ENCODE measurements at places on chromosomes 2 and 18.

DNA sequence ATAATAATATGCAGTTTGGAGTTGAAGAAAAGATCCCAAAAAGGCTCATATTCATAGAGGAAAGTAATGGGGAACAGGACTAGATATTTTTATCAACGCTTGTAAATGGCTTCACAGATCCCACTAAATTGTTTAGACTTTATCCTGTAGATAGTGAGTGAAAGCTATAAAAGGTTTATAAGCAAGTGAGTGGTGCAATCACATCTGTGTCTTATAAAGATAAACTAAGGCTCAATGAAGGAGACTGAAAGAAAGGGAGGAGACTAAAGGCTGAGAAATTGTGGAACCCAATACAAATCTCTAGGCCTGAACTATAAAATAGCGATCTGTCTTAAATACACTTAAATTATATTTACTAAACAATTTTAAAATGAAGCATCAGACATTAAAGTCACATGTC is 7.7 kb downstream of the SP3 start:
- no peak for DNase-seq

- no peak for DNase-seq
Observed at GRCh38 chr2:15990151-15991101, 50.1 kb downstream of the MYCN start.

DNA sequence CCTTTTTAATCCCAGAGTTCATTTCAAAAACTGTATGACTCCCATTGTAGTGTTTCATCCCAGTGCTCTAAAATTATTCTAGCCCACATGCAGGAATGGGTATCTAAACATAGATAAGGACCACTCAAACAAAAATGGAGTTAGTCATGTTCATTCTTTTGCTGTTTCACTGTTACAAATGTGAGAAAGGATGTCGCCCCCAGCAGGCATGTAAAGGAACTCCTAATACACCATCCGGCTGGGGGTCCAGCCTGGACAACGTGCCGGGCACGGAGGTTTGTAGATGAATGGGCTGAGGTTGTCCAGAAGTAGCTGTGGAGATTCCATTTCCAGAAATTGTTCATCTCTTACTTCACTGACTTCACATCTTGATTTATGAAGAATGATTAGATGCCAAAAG is 101.9 kb upstream of the RAB12 start:
- DNase-seq: no peak

DNA sequence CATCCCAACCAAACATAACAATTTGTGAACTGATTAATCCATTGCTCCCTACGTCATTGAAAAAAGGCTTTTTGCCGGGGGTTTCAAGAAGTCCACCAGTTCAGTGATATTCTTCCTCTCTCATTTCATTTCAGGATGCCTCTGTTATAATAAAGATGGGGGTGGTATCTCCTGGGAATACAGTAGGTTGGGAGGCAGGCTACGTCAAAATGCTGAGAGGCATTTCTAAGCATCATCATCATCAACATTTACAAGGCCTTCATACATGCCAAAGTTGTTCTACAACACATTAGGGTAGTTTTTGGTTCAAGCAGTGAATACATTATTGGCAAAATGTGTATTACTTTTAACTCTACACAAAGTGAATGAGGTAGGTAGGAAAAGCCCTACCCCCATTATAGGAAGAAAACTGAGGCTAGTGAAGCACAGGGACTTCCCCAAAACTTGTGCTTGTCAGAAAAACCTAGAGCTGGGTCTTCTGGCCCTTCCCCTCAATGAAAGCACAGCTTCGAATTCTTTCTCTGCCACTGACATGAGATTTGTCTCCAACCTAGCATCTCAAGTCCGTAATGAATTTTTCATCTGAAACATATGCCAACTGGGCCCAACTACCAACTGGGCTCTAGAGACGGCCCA is 11.3 kb downstream of the OSR1 start:
- no peak for DNase-seq

- DNase-seq: no peak
Observed at GRCh38 chr2:238695538-238695937, 152.3 kb upstream of the TWIST2 start.

DNA sequence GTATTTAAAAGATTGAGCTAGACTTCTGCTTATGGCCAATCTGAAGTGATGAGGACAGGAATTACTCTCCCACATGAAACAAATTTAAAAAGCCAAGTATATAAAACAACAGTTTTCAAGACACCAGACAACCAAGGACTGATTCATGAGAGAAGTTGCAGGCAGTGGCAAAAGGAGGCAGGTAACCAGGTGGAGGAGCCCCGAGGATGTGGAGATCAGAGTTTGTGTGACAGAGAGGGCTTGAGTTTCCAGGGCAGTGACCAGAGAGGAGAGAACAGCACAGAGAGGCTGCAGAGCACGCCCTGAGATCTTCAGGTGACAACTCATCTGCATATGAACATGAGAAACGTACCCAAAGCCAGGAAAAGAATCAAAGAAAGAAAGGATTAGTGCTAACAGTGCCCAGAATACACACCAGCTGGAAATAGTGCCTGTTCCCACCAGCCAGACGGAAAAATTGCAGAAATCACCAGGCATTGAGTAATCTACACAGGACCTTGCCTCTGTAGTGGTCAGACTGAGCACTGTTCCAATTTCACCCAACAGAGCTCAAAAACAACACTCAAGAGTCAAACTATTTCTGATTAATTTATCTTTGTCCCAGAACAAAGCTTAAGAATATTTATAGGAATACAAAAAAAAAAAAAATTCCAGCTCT is 173.1 kb downstream of the SEPTIN10 start:
- DNase-seq: no peak

DNA sequence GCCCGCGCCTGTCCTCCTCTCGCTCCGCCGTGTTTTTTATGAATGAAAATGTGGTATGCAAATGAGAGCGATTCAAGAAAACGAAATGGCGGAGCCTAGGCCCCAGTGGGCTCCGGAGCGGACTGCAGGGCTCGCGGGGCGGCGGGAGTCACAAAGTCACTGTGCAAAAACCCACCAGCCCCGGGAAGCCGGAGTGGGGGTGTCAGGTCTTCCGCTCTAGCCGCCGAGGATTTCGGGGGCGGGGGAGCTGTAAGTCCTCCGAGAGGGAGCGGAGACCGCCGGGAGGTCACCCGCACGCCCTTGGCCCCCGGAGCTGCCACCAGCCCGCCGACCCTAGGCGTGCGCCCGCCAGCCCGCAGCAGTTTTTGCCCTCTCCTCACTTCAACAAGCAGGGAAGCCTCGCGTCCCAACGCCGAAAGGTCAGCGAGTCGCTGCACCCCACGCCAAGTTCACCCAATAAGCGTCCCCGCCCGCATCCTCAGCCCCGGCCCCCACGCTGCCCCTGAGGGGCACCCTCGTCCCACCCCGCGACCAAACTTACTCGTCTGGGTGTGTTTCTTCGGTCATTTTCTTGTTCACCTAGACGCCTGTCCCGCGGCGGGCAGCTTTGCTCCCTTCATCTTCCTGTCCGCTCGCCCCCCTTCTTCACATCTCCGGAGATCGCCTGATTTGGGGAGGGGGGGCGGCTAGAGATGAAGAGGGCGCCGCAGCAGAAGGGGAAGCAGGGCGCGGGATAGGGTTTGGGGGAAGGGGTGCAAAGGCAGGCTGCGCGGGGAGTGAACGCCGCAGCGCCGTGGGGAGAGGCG is 775 bp downstream of the SPRED2 start:
- DNase-seq: peak; percentile 81

GRCh38 chr2:187422282-187422681 is 25.8 kb downstream of the CALCRL start:
- no peak for DNase-seq

GRCh38 chr18:49514577-49514976 is 27.5 kb upstream of the C18orf32 start:
- no peak for DNase-seq

- DNase-seq: no peak
Observed at GRCh38 chr2:54454548-54455130, 1.5 kb upstream of the SPTBN1 start.

GRCh38 chr2:189265696-189266320 is 86.2 kb upstream of the COL5A2 start:
- DNase-seq: no peak

DNA sequence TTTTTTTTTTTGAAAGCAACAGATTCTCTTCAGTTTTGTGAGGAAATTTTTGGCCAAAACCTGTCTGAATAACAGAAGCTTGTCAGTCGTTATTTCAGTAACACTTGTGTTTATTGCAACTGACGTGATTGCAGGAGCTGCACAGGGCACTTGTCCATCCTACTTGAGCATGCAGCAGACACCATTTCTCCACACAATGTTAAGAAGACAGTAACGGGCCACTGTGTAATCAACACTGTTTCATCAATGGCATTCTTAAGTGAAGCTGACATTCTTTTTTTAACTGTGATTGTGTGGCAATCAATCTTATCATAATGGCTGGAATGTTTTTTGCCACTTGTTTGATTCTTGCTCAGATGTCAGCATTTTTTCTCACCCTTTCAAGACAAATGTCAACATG is 50.1 kb upstream of the PIEZO2 start:
- DNase-seq: no peak

DNA sequence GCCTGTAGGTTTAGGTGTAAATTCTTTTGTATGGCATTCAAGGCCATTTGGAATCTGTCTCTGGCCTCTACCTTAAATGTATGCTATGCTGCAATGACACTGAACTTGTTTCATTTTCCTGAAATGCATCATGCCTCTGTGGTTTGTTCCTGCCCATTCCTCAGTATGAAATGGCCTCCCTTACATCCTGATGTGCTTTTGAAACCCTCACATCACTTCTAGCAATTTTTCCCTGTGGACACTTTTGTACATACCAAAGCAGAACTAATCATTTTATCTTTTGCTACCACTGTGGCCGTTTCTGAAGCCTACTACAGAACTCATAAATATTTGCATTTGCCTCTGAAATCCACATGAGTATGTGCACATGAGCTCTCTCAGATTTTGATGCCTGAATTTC is 557.2 kb downstream of the ERBB4 start:
- DNase-seq: no peak

- DNase-seq: no peak
Observed at GRCh38 chr18:48033790-48034650, 103.6 kb upstream of the SMAD2 start.

DNA sequence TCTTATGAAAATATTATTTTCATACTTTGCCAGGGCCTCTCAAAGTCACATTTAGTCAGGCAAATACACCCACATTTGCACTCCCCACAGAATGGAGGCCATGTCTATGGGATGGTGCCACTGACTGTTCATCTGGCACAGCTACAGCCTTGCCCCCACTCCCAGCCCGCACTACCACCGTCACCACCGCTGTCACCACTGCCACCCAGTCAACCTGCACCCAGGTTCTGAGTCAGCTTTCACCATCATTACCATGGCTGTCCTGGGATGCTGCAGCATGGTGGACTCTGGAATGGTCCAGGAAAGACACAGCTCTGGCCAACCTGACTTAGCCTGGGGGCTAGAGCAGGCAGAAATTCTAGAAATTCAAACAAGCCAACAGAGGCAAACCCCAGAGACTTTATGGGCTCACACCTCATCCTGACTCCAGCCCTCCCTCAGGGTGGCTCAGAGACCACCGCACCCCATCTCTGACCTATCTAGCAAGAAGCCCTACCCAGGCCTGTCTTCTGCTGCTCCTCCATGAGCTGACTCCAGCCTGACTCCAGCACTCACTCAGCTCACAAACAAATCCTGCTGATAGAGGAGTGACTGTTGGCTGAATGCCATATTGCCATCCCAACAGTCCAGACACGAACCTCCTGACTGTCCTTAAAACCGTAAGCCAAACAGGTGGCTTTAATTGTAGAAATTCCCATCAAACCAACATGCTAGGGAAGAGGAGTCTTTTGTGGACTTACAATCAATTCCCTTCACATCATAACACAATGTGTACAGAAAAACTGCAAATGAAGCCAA is 28.0 kb downstream of the DNER start:
- DNase-seq: no peak

GRCh38 chr2:237724811-237725478 is 73.6 kb upstream of the RBM44 start:
- DNase-seq: no peak

GRCh38 chr18:54626779-54627178 is 35.7 kb downstream of the DYNAP start:
- no peak for DNase-seq

GRCh38 chr2:129393816-129394215 is 585.6 kb upstream of the RAB6C start:
- DNase-seq: no peak

DNA sequence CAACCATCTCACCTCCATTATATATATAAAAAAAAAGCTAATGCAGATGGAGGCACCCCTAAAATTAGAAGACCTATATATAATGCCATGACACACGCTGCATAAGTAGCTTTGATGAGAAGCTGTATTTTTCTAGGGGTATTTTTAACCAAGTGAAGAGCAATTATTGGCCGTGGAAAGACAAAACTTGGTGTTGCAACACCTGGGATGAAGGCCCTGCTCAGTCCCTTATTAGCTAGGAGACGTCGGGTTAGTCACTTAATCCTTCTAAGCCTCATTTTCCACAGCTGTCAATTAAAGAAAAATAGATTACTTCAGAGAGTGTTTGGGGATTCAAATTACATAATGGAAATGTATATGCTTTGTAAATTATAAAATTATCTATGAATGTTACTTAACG is 63.0 kb downstream of the WDR75 start:
- DNase-seq: no peak

DNA sequence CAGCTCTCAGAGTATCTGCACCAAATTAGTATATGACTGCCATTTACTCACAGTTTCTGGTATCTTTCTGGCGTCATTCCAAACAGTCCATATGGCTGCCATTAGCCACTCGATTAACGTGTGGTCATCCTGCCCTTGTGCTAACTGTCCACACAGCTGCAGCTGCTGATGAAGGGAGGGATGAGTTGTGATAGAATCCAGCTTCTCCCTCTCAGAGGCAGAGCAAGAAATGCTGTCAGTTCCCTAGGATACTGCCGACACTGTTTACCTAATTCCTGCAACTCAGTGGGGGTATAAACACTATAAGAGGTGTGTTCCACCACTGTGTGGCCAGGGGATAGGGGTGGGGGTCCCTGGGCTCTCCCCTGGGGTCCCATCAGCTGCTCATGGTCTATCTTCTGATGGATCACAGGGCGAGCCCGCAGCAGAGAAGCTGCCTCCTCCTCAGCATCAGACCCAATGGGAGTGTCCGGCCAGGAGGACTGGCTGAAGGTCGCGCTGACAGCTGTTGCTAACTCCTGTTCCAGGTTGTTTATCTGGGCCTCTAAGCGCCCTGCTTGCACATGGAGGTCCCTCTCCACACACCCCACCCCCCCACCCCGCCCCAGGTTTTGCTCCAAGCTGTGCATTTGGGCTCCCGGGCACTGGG is 17.3 kb upstream of the KLHL23 start:
- no peak for DNase-seq

DNA sequence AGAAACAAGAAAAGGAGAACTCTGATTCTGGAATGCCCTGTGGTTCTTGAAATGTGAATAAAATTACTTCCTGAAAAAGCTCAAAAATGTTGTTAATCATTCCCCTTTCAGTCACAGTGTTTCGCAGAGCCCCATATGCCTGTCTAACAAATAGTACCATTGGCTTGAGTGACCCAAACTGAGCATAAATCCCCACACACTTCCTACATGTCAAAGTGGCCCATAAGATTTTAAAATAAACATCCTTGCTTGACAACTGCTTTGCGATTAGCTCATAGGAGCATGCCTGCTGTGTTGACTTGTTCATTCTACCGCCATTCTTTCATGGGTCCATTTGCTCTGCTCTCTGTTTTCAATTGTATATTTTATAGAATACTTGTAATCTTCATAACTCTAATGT is 377.8 kb upstream of the SMIM21 start:
- DNase-seq: no peak

Data from C1 segment of cervical spinal cord (tissue), 14 donors.